ENCODE measurements at places on chromosomes 5 and 9. TPM values are rescaled to one million over a fixed set of nuclear protein-coding genes. Genes with fewer than 3 reads are reported as not detected.

DND1 gene
- 2.8 TPM for total RNA-seq

ANKDD1B gene
- 0.23 TPM for total RNA-seq

NMUR2 gene
- total RNA-seq: not detected

ARHGEF39 gene
- 15.4 TPM for total RNA-seq

SARDH gene
- 0.68 TPM for total RNA-seq

PCDHGA8 gene
- 0.18 TPM for total RNA-seq

Measured in T-helper 2 cell treated with Interferon-gamma antibody and Interleukin-4, amounts not matched to agents 100 ng/mL and 5 ng/mL, for 36 hours (primary cell).